ENCODE measurements at places on chromosomes 13 and 19.

DNA sequence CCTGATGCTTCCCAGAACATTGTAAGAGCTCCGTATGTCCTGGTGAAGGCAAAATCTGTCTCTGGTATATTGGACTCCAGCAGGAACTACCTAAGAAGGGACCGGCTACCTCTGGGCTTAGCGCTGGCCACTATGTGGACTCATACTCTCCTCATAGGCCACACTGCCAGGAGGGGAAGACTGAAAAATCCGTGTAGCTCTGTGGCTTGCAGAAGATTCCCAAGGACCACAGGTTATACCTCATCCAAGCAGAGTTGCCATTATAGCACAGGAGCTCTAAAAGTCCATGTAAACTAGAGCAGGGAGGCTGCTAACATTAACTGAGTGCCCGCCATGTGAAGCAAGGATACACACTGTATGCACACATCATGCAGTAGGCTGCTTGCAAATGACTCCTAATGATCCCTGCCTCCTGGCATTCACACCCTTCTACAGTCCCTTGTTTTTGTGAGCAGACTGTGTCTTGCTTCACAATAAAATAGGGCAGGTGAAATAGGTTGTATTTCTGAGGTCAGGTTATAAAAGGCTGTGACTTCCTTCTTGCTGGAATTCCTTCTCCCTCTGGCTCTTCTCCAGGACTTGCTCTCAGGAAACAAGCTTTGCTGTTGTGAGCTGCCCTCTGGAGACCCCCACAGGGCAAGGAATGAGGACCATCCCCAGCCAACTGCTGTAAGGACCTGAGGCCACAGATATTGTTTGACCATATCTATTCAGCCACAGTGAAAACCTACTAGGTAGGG, 192.6 kb upstream of the UBL3 start:
- no peak for ATAC-seq

GRCh38 chr13:37138926-37139325, 33.5 kb upstream of the CSNK1A1L start:
- no peak for ATAC-seq

DNA sequence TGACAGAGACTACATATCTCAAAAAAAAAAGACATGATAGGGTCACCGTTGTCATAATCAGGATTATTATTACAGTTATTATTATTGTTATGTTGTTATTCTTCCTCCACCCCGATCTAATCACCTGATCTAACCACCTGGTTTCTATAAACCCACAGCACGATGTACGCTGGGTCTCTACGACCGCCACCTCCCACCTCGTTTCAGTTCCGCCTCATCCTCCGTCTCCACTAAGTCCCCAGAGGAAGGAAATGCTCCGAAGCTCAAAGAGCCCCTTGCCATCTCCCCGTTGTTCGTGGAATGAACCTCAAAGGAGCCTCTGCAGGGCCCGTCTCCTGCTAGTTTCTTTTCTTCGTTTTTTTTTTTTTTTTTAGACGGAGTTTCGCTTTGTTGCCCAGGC, 15.9 kb upstream of the MEIS3 start:
- ATAC-seq, result no peak

- peak; percentile 89 for ATAC-seq
Measured at GRCh38 chr13:77391475-77391874, 64.6 kb upstream of the MYCBP2 start.

DNA sequence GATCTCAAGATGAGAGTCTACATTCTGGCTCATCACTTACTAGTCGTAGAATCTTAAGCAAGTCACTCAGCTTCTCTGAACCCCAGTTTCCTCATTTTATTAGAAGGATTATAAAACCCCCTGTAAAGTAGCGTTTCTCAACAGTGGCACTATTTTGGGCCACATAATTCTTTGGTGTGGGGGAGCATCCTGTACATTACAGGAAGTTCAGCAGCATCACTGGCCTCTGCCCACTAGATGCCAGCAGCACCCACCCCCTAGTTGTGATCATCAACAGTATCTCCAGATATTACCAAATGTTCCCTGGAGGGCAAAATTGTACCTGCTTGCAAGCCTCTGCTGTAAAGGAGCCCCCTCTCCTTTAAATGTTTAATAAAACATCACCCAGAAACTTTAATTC, 22.6 kb downstream of the STARD13 start:
- no peak for ATAC-seq

DNA sequence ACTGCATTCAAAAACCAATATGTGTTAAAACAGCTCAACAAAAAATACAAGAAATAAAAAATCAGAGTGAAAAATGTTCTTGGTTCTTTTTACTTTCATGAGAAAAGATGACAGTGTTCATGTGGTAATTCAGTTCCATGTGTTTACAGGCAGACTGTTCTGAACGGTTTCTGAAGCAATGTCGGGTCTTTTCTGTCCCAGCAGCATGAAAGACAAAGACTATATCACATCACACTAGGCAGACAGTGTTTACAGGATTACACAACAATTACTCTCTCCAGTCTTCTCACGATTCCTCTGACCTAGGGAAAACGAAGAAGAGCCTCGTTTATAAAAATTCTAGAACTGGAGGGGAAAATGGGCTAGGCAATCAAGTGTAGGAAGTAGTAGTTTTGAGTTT, 83.4 kb downstream of the UBL3 start:
- ATAC-seq, result no peak

- no peak for ATAC-seq
Measured at GRCh38 chr13:106357198-106357597, 178.3 kb downstream of the EFNB2 start.

GRCh38 chr13:24223341-24224231, 63.1 kb downstream of the SPATA13 start:
- ATAC-seq, result peak; percentile 4

DNA sequence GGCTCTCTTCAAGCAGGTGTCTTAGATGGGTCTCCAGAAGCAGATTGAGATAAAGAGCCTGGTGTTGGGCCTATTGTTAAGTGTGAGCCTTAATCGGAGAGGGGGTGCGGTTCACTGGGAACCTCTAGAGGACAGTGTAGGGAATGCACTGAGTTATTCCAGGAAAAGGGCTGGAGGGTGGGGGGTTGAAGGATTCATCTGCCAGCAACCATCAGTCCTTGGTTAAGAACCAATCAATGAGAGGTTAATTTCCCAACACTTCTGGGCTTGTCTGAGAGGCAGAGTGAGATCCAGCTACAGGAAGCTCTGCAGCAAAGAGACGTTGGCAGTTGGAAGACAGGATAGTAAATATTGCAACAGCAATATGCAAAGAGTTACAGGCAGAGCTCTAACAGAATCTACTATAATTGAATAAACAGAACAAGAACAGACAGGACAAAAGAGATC, 28.7 kb downstream of the CYP4F2 start:
- ATAC-seq, result peak; percentile 95

- ATAC-seq, result peak; percentile 63
Measured at GRCh38 chr19:46000491-46001246, 5.4 kb downstream of the CCDC61 start.

DNA sequence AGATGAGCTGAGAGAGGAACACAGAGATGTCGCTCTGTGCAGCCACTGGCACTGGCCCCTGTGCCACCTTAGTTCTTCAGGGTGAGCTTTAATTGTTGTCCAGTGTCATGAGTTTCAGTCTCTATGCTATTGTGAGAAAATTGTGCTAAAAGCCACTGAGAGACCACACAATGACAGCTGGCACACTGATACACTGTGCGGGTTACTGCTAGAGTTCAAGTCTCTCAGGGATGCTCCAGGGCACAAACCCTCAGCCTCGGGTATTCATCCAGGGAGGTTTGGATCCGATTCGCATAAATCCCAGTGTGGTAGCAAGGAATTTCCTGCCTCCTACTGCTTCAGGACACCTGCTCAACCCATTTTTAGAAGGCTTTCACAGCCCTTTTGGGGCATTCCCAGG, 68.1 kb upstream of the EDNRB start:
- ATAC-seq, result no peak

- no peak for ATAC-seq
Measured at GRCh38 chr19:38676878-38677646, 29.6 kb downstream of the ACTN4 start.

GRCh38 chr13:79307433-79307861, 98.6 kb downstream of the RBM26 start:
- no peak for ATAC-seq

DNA sequence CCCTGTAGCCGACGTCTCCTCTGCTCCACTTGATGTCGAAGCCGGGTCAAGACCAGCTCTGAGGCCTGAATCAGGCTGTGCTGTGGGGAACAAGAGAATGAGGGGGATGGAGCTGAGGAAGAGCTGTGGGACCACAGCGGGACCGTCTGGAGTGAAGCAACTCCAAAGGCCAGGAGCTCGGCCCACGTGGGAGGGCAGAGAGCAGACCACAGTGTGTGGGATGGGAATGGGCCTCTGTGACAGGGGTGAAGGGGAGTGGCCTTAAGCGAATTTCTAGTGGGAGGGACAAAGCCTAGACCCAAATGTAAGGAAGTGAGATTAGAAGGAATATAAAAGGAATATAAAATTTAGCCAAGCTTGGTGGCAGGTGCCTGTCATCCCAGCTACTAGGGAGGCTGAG, 3.8 kb upstream of the SLC8A2 start:
- ATAC-seq, result no peak

DNA sequence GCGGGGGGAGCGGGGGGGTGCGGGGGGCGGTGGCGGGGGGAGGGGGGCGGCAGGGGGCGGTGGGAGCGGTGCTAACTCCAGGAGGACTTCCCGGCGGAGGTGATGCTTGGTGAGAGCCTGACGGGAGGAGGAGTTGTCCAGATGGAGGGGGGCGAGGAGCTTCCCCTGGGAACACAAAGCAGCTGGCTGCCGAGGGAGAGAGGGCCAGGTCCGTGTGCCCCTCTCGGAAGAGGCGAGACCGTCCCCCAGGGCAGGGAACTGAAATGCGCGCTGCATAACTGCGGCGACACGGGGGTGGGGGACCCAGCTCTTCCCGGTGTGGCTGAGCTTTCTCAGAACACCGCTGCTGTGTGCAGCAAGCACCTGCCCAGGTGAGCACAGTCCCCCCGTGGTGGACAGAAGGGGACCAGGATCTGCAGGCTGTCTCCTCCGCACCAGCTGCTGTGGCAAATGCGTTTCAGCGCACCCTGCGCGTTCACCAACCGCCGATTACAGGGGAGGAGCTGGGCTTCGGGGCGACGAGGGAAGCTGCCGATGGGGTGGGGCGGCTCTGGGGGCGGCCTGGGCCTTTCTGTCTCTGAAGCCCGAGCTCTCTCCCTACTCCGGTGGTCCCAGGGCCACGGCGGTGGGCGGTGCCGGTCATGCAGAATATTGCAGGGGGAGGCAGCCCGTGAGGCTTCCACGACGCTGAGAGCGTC, 54.7 kb upstream of the F7 start:
- ATAC-seq, result no peak

GRCh38 chr13:50955798-50956197, 46.2 kb downstream of the RNASEH2B start:
- no peak for ATAC-seq

DNA sequence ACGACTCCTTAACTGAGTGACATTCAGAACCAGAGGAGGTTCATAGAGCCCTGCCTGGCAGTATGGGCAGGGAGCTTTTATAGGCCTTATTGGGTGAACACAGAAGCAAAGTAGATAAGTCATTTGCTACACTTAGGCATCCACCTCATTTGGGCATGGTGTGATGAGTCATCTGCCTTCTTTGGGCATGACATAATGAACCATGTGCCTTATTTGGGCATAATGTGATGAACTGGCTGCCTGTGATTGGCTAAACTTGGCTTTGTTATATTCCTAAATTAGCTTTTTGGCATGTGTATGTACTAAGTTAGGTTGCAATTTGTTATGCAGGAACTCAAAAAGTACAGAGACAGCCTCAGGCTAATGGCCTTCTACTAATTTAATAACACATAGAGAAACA, 2210.2 kb upstream of the PCDH20 start:
- ATAC-seq, result no peak

Data from esophagus mucosa (tissue), 1 donor.